GM20000 (cell line): ENCODE measurements at places on chromosomes 5 and 9.

GRCh38 chr9:87157366-87158031, 210.2 kb upstream of the GAS1 start:
- DNase-seq, result no peak

- no peak for DNase-seq
Measured at GRCh38 chr5:176366232-176366894, 1.1 kb downstream of the ARL10 start.

DNA sequence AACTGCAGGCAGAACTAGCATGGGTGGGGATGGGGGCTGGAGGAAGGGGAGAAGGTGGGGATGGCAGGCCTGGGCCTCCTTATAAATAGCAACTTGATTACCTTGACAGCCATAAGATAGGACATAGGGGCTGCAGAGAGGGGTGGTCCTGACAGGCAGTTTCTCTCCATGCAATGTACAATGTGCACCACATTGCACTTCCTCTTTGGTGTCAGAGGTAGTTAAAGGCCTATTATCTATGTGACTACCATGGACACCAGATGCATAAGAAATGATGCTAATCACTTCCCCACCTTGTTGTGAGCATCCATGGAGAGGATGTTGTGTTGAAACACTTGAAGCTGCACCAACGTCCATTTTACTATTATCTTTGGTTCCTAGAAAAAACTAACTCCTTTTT, 20.2 kb upstream of the SUB1 start:
- no peak for DNase-seq

DNA sequence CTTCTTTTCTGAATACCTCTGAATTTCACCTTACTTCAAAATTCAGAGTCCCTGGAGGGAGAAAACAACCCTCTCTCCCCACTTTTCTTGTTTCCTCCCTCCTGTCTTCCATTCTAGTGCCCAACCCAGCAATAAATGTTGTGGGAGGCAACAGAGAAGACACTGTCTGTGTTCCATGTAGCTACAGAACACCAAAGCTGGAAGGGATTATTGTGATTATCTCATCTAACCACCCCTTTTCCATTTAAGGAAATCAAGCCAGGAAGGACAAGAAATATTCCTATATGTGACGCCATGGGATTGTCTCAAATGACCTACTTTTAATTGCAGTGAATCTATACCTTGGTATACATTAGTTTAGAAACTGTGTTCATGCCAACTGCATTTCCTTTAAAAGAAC, 476.6 kb upstream of the TNC start:
- DNase-seq, result no peak

DNA sequence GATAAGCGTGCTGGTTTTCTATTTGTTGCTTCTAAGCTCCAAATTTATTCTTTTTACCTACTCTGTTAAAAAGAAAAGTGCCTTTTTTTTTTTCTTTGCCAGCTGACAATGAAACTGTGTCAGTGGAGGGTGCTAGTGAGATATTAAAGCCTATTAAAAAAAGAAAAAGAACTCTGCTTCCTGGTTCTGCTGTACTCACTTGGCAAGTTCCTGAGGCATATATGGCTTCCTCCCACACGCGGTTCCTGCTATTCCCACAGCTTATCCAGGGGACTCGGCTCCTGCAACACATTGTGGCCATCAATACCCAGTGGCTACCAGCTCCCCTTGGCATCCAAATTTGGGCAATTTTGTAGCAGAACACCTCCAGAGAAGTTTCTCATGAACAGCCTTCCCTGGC, 1977.7 kb upstream of the CDH9 start:
- DNase-seq, result no peak

GRCh38 chr9:27569406-27569805, 3.9 kb downstream of the C9orf72 start:
- DNase-seq, result no peak

- no peak for DNase-seq
Measured at GRCh38 chr5:150305095-150305494, 2.4 kb upstream of the ARSI start.

DNA sequence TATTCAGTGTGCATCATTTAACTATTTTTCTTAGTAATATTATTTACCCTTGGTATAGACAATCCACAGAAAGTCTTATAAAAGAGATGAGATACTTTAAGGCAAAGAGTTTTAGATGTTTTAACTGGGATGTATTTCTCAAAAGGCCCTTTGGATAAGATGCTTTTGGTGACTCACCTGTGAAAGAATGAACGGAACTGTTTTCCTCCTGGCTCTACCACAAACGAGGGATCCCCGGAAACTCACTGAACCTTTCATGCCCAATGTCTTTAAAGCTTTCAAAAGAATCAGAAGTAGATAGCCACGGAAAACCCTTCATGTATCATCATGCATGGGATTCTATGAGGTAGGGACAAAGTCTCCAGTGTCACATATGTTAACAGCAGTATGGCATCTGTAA, 1.6 kb downstream of the ZNF782 start:
- no peak for DNase-seq

GRCh38 chr5:59321642-59322041, 571.9 kb downstream of the PDE4D start:
- DNase-seq, result no peak

DNA sequence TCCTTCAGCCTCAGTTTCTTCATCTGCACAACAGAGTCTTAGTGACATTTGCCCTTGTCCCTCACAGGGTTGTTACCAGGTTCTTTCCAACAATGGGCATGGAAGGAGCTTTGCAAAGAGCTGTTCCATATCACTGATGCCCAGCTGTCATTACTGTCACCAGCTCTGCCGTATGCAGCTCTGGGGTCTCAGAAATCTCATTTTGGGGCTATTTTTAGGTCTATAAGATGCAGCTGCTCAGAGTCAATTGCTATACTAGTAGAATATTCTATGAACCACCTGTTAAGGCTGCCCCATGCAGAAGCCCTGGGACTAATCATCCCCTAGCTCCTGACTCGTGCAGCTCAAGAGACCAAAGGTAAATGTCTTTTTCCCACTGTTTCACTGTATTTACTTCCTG, 105.1 kb upstream of the TNPO1 start:
- DNase-seq, result no peak

- DNase-seq, result no peak
Measured at GRCh38 chr5:57751710-57752109, 269.1 kb upstream of the ACTBL2 start.

- DNase-seq, result peak; percentile 16
Measured at GRCh38 chr9:7118633-7119032, 360.9 kb downstream of the KDM4C start.

DNA sequence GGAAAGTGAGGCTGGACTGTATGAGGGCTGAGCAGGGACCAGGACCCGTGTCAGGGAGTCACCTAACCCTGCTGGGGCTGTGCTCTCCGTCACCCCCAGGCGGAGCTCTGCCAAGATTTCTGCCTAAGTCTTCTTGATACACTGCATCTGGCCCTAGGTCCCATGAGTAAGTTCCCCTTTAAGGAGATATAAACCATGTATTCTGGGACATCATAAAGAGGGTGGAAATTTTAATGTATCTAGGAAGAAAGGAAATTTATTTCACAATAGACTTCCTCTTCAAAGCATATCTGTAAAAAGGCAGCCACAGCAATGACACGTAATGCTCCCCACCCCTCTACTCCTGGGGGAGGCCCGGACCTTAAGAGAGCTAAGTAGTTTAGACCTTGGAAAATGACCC, 183.4 kb downstream of the FBXL7 start:
- DNase-seq, result no peak

DNA sequence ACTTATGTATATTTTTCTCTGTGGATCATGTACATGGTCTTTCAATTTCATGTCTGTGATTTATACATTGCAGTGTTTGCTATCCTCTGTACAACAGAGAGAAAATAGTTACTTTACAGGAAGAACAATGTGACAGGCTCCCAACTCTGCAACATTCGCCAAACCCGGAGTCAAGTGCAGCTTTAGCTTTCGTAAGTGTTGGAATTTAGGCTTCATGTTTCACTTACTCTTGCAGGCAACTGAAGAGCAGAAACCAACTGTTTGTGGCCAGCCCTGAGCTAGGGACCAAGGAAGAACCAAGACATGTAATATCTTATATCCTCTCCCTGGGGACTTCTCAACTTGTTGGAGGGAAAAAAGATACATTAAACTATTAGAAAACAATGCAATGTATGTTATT, 147.9 kb downstream of the C5orf15 start:
- no peak for DNase-seq

- peak; percentile 11 for DNase-seq
Measured at GRCh38 chr5:74196233-74196632, 444.3 kb downstream of the ENC1 start.

DNA sequence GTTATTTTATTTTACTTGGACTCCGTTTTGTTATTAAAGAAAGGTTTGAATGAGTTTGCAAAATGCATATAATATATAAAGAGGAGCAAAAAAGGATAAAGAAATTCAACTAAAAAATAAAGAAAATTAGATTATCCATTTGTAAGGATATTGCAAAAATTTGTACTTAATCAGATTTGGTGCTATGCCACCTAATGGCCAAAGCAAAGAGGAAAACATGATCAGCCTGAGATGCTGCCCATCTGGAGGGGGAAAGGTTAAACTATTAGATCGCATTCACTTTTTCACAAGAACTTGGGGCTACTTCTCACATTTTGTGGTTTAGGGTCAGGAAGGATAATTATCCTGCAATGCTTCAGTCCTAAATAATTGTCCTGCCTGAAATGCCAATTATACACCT, 350.6 kb downstream of the MLLT3 start:
- no peak for DNase-seq

GRCh38 chr9:8143677-8144076, 344.1 kb upstream of the DMAC1 start:
- DNase-seq, result no peak

DNA sequence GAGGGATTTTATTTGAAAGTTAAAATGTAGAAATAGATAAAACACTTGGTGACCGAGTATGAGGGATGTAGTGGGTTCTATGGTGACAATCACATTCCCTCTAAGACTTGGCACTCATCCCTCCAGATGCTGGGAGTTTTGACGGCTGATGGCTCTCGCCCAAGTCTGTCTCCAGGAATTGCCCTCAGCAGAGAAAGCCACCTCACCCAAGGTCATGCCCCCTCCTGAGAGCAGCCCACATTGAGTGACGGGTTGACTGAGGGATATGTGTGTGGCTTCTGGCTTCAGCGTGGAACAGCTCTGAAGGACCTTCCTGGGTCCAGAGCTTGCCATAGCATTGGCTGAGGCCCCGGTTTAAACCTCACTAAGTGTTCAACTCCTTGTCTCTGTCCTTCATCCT, 19.4 kb downstream of the CAVIN4 start:
- DNase-seq, result no peak

DNA sequence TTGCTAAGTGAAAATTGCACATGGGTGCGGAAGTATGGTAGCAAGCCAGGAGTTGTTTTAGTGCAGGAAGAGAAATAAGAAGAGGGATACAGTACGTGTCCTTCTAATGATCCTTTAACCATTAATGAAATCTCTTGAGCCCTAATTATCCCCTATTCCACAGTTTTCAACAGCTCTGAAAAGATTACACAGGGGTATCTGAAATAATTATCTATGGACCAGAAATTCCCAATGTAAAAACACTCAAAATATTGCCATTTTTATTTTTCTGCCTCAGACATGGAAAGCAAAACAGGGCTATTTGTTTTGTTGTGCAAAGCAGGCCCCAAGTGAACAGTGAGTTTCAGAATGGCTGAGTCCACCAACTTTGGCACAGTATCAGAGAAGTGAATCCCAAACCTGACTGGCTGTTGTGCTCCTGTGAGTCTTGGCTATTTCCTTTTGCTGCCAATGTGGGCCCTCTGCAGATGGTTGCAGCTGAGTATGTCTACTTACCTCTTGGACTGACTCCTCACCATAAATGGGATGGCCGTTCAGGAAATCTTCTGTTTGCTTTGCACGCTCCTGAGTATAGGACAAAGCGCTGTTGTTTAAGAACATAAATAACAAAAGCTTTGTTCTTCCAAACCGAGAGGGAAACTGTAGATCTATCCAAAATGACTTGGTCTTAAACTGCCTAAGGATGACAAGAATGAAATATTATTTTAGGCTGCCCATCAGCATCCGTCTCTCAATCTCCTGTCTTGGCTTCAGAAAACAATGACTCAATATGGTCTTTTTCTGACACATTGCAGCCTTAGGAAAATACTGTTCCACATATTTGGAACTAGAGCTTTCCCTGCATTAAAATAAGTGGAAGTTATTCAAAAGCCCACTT, 204.1 kb downstream of the DEPDC1B start:
- no peak for DNase-seq

- peak; percentile 56 for DNase-seq
Measured at GRCh38 chr5:76083555-76084495, 642 bp downstream of the SV2C start.

- DNase-seq, result no peak
Measured at GRCh38 chr5:54651482-54652076, 134.0 kb downstream of the SNX18 start.

DNA sequence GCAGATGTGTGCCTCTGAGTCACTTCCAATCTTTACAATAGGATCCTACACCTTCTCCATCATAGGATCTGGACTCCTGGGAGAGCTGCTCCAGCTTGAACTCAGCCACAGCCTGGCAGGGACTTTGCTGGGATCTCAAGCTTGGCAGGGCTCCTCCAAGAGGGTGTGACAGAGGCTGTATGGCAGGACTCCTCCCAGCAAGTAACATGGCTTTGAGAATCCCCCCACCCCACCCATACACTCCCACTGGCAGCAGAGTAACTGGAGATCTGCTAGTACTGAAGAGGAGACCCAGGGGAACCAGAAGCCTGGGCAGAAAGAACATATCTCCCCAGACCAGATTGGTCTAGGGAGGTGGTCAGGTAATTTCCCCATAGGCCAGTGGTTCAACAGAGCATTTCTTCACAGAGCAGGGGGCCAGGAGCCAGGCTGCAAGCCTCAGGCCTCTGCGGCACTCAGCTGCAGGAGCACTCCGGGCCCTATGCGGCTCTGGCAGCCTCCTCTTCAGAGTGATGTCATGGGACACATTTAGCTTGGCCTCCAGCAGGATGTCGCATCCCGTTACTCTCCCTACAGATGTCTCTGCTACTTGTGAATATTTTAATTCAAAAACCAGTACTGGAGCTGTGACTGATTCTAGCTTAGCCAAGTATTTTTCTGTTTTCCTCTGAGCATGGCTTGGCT, 1.7 kb upstream of the ACSL6 start:
- no peak for DNase-seq
